ENCODE measurements at places on chromosomes 4 and X.

- no peak for DNase-seq
Observed at GRCh38 chr4:3781193-3781886, 15.2 kb downstream of the ADRA2C start.

DNA sequence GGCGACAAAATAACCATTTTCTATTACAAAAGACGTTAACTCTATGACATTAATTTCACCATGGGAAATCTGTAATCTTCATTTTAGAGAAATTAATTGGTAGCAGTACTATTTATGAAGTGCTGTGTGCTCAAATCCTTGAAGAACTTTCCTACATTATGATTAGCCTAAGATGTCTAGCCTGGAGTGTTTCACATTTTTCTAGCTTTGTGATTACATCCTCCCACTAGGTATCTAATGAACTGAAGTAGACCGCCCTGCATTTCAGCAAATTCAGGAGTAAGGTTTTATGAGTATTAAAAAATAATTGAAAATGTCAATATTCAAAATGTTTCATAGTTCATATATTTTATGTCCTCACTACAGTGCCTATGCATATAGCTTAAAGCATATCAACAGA, 713.1 kb downstream of the CCSER1 start:
- DNase-seq: no peak

DNA sequence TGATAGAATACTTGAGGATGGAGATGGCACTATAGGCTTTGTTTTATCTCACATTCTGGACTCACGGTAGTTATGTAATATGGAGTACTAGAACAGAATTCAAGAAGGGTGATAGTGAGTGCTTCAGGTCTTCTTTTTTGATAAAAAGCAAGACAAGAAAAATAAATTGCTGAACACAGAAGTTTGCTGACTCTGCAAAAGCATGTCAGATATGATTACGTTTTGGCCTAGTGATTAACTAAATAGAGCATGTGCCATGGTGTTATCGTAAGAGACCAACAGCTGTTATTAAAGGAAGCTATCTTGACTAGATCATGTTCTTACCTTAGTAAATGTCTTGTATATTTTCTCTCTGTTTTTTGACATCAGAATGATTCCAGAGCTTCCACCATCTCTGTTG, 436.9 kb upstream of the LCORL start:
- no peak for DNase-seq

GRCh38 chr4:55002431-55002830, 123.0 kb downstream of the KDR start:
- no peak for DNase-seq

DNA sequence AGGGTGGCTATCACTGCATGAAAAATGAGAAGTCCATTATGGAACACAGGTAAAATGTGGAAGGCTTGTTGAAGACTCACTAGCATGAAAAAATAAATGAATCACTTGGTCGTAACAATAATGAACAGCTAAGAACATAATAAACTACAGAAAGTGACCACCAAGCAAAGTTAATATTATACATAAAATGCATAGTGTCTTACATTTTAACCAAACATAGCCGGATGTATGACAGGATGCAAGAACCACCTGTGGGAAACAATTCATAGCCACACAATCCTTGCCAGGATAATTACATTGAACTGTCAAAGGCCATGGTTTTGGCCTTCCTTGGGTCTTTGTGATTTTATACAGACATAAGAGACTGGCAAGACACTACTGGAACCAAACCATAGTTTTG, 81.9 kb upstream of the ATXN3L start:
- no peak for DNase-seq

- no peak for DNase-seq
Observed at GRCh38 chrX:119004920-119005524, 30.6 kb downstream of the LONRF3 start.
